ENCODE measurements at places on chromosomes 11 and 22.
A peak's percentile ranks its signal among the peaks of the same experiment; 100 is the strongest.

DNA sequence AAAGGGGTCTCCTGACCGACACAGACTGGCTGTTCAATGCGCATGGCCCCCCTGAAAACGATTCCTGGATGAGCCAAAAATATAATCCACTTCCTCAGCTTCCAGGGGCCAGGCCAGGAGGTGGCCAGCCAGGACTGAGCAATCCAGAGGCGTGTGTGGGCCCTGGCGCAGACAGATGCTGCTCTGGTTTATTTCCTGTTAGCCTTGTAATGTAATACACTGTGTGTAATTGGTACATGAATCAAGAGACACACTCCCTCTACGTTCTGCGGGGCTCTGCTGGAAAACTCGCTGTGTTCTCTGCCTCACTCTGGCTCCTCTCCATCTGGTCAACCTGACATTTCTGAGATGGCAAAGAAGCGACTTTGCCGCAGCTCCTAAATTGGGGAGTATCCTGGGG lies 26.3 kb upstream of the ISX start:
- DNase-seq, result no peak

DNA sequence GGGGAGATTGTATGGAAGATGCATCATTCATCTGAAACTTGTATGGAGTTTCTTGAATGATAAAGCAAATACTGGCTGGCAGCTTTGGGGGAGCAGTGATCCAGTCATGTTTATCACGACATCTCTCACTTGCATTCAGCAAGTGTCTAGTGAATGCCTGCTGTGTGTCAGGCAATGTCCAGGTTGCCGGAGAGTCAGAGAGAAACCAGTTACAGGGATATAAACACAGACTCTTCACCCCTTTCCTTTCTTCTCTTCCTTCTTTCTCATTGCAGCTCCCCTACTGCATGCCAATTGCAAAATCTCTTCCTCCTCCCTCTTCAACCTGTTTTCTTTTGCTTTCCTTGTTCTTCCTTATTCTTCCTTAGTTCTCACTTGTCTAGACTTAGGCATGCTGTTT lies 206.6 kb upstream of the SEZ6L start:
- no peak for DNase-seq

DNA sequence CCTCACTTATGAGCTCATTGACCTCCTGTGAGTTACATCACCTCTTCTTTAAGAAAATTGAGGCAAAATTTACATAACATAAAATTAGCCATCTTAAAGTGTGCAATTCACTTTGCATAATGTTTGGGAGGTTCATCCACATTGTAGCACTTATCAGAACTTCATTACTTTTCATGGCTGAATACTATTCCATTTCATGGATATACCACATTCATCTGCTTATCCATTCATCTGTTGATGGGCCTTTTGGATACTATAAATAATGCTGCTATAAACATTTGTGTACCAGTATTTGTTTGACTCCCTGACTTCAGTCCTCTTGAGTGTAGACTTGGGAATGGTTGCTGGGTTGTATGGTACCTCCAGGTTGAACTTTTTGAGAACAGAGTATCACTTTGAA lies 103.4 kb downstream of the TP53I11 start:
- DNase-seq, result no peak

DNA sequence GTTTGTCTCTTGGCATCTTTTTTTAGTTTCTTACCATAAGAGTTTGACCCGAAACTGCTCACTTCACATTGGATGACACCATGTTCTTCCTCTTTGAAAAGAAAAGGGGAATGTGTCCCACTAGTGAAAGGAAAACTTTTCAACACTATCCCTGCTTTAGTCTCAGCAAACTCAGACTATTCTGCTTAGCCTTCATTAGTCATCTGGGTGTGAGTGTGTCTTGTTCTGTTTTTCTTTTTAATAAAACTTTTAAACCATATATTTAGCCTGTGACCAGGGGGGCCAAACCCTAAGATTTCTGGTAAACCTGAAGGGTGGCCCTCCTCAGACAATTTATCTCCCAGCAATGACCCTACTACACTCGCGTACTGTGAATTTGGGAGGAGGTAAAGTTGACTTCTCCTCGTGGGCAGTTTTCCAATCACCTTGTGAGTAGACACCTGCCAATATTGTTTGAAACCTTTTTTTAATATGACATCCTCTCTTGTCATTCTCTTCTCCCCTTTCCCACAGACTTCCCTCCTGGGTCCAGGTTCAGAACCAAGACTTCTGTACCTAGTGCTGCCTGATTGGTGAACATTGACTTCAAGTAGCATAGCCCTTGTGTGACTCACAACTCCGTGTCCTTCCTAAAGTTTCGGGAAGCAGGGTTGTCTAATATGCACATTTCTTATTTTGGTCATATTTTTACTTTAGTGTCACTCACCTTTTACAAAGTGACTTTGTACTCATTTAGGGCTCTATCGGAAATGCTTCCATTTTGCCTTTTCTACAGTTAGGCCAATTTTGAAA lies 39.9 kb downstream of the DBX1 start:
- DNase-seq, result no peak

DNA sequence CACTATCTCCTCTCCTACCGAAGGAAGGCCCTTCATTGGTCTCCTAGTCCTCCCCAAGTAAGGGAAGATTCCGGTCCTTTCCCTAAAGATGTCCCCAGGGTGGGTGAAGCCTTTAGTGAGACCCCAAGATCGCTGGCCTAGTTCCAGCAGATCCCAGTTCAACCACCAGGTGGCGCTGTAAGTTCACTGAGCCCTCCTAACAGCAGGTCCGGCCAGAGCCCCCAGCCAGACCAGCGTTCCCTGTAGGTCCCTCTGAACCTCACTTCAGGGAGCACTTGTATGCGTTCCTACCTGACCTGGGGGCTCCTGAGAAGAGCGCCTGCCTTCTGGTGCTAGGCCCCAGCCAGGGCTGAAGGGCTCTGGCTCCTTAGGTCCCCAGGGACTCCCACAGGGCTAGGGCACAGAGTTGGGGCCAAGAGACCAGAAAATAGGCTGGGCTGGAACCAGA lies 38.1 kb downstream of the LMO1 start:
- peak; percentile 81 for DNase-seq
